Activated CD8-positive, alpha-beta T cell treated with anti-CD3 and anti-CD28 coated beads for 36 hours (primary cell): ENCODE measurements at places on chromosomes 11 and 22. TPM values are rescaled to one million over a fixed set of nuclear protein-coding genes. Genes with fewer than 3 reads are reported as not detected.

The SORL1 gene
- total RNA-seq, result 61.1 TPM

The MOGAT2 gene
- total RNA-seq, result not detected

DNA sequence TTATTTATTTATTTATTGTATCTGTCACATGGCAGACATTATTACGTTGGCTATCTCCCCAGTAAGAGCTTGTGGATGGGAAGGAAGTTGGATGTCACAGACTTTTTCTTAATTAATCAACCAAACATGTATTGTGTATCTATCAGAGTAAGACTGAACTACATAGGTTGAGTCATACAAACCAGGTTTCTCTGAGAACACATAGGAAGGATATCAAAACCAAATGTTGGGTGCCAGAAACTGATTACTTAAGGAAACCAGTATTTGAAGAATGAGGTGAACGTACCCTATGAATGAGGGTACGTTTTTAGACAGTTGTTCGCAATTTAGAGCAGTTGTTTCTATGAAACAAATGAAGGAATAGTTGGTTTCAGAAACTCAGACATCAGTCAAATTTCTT lies 136.4 kb downstream of the SLC17A6 start:
- no peak for DNase-seq

DNA sequence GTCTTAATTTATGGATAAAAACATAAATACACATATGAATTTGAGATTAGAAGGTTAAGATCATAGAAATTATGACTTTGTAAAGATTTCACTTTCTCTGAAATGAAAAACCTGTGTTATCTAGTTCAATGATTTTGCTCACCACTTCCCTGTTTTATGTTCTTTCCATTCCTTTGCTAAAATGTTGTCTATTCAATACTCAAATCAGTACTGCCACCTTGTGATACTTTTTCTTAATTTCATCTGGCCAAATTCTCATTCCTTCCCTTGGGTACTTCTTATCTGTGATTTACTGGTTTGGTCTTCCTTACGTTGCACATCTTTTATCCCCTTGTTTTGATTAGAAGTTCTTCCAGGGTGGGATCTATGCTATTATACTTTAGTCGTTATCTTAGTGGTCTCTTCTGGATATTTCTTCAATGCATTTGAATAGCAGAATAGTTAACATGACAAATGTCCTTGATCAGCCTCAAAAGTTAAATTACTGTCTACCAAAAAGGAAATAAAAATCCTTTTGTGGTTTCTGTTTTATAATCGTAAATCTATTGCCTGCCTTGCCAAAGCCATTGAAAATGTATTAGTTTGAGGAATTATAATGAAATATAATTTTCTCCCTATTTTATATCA lies 197.0 kb downstream of the PGR start:
- no peak for DNase-seq

DNA sequence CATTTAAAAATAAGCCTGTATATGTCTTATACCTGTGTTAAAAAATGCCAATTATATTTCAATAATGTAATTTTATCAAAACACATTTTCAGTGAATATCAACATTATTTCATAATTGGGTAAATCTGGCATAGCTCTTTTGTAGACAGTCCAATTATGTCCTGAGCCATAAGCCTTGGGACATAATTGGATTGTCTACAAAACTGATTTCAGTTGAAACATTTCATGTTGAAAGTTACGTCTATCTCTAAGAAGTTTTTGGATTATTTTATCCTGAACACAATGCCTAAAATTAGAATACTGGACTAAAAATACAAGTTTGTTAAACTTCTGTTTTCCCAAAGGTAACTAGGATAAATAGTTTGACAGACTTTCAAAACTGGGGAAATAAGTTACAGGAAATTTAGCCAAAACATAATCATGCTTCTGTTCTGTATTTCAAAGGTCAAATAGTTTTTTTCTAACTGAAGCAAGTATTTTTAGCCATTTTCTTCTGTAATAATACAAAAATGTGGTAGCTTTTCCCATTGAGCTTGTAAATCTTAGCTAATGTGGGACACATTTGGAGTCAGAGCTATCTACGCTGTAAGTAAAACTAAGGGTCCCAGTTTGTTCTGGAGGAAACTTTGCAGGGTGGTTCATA lies 100.7 kb upstream of the BIRC3 start:
- no peak for DNase-seq
